ENCODE measurements at places on chromosomes 4 and X.

GRCh38 chr4:64157397-64157796 lies 251.9 kb downstream of the TECRL start:
- no peak for DNase-seq

GRCh38 chrX:39808471-39808917 lies 289.3 kb downstream of the BCOR start:
- DNase-seq, result no peak

DNA sequence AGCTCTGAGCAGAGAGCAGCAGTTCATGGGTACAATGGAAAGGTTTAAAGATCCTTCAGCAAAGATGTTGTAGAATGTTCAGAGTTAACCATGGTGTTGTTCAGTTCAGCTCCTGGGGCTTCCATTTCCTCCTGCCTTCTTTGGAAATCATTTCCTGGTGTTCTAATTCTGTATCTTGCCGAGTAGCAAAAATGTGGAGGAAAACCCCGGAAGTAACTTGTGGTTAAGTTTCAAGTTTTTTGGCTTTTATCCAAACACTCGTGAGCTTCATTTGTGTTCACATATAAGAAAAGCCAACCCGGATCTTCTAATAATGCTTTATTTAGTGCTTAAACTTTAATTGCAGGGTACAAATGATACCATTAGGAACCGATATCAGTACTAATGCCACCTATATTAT lies 33.6 kb upstream of the ARX start:
- no peak for DNase-seq

DNA sequence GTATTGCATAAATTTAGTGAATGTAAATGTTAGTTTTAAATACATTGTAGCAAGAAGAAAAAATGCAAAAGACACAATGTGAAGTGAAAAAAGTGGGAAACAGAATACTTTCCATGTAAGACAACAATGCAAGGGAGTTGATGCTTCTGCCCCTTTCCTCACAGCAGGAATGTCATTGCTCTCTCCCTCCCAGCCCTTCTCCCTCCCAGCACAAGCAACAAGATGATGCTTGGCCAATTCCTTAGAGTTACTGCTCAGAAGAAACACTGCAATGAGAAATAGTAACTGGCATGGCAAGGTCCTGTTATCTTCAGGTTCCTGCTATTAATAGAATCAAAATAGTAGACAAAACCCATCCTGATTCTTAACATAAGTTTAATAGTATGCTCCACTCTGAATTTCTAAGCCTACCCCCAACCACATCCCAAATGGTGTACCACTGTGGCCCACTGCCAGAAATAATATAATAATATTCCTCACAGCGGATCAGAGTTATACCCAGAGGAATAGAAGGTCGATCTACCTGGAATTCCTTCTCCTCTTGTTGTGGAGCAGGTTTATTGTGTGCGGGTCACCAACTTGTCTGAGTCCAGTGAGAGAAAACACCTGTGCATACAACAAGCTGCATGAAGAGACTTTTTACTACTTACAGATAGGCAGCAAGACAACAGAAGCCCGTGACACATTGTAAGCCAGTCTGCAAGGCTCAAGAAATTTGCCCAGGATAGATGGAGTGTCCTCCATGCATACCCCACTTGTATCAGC lies 69.8 kb upstream of the SLC7A11 start:
- no peak for DNase-seq

DNA sequence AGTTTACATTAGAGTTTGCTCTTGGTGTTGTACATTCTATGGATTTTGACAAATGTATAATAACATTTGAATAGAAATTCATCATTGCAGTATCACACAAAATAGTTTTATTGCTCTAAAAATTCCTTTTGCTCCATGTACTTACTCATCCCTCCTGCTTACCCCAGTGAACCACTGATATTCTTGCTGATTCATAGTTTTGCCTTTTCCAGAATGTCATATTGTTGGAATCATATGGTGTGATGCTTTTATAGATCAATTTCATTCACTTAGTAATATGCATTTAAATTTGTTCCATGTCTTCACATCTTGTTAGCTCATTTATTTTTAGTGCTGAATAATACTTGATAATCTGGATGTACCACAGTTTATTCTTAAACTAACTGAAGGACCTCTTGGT lies 1593.2 kb downstream of the C4orf33 start:
- no peak for DNase-seq

GRCh38 chr4:118410138-118410537 lies 57.3 kb upstream of the PRSS12 start:
- no peak for DNase-seq

GRCh38 chr4:113397114-113397701 lies 347.8 kb downstream of the ANK2 start:
- no peak for DNase-seq

- DNase-seq, result peak; percentile 80
Measured at GRCh38 chr4:26130173-26130572, 190.6 kb upstream of the RBPJ start.

DNA sequence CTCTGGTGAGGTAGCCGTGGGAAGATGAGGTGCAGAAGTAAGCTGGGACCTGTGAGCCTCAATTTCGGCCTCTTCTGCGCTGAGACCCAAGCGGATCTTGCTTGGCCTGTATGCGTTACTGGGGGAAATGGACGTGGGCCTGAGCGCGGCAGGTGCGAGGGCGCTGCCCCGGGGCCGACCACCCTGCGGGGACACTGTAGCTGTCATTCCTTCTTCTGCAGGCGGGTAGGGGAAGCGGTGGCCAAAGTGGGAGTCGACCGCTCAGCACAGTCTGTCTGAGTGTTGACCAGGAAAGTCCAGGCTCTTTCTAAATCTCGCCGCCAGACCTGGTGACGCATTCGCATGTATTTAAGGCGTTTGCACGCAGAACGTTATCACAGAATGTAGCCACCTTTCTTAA lies 3.3 kb upstream of the LRAT start:
- DNase-seq, result no peak

DNA sequence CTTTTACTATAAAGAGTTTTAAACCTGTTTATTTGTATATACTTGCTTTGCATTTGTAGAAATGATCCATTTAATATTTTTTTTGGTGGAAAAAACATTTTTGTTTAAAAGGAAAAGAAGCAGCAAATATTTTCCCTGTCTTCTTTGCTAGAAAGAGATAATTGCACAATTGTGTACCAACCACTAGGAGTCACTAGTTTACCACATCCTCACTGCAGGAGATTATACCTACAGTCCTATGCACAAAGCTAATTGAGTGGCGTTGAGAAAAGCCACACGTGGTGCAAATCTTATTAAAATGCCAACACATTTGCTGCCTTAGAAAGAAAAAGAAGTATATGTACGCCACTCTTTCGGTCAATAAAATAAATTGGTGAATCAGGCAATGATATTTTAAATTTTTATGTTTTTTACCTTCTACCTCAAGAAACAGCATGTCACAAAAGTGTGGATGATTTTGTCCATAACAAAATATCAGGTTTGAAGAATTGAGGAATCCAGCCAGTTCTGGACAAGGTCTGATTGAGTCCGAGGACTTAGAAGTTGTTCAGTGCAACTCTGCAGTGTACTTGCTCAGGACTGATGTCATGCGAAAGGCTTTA lies 102.9 kb downstream of the GRXCR1 start:
- peak; percentile 6 for DNase-seq

DNA sequence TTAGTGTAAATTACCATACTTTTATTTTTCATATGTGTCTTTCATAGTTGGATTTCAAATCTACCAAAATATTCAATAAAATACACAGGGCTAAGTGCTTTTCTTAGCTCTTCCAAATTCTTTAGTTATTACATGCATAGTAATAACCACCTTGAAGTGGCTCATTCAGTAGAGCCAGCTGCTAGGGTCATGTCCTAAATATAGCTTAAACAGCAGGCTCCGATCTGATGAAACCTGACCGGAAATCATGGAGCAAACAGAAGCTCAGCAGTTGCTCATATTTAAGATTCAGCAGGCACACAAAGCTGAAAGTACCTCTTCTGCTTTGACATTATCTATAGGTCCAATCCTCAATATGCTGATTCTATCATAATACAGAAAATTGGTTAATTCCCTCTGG lies 1470.4 kb downstream of the ADGRL3 start:
- DNase-seq, result no peak

DNA sequence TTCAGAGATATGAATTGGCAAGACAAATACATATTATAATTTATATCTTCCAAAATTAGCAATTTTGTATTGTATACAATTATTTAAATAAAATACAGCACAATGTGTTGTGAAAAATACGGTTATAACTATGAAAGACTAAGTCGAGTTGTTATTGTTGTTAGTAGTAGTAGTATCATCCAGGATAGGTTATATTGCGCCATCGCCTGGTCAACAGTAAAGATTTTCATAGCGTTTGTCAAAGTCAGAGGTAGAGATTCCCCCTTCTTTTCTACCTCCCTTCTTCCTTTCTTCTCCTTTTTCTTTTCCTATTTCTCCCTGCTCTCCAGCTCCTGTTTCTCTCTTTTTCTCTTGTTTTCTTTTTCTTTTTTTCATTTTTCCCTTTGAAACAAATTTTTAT lies 499.1 kb upstream of the EPHA5 start:
- no peak for DNase-seq

DNA sequence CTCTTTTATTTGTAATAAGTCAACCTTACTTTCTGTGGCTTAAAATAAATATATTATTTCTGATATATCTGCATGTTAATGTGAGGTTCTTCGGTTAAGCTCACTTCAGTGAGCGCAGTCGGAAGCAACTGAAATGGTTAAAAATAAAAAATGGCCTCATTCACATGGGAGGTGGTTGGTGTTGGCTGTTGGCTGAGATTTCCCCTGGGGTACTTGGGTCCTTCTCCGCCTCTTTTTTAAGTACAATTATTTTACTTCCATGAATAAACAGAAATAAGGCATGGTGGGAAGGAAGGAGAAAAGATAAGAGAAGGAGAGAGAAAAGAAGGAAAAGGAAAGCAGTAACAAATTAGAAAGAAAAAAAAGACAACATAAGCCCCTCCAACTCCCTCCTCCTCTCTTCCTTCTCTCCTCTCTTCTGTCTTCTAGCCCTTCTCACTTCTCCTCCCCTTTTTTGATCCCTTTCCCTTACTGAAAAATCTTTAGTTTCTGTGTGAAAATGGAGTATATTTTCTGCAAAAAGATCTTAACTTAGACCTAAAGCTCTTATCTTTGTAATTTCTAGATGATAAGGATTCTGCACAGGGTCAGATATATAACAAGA lies 19.7 kb upstream of the CXCL3 start:
- no peak for DNase-seq

GRCh38 chrX:148784856-148785255 lies 284.4 kb downstream of the AFF2 start:
- no peak for DNase-seq

- DNase-seq, result no peak
Measured at GRCh38 chr4:81921751-81922159, 450.0 kb upstream of the RASGEF1B start.

GRCh38 chr4:70533211-70533610 lies 14.8 kb downstream of the AMTN start:
- no peak for DNase-seq

DNA sequence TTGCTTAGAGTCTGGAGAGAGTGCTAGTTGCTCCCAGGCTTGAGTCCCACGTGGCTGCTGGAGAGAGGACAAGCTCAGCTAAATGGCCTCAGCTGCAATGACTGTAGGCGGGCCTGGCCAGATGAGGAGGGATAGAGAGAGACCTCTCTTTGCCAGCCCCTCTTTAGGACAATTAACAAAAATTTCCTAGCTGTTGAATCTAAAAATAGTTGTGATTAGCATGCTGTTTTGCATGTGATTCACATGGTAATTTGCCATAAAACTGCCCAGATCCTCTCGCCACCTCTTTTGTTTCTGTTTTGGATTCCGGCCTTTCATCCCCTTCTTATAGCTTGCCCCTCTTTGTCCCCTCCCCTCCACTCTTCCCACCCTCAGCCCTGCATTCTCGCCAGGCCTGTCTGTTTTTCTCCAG lies 28.9 kb upstream of the PRPS1 start:
- DNase-seq, result no peak

- DNase-seq, result no peak
Measured at GRCh38 chr4:124703154-124703553, 9.4 kb downstream of the ANKRD50 start.

DNA sequence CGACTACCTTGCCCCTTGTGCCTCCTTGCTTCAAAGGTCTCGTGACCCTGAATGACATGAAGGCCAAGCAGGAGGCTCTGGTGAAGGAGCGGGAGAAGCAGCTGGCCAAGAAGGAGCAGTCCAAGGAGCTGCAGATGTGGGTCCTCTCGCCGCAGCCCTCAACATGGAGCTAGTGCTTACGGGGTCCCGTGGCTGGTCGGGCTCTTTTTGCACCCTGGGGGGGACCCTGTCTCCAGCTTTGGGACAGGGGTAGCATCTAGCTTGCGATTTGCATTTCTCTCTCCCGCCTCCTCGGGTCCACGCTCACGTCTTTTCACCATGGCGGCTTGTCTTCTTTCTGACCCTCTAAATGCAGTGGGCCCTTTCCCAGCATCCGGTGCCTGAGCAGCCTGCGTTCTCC lies 1.8 kb downstream of the FAM50A start:
- DNase-seq, result no peak

GRCh38 chr4:28373191-28373590 lies 1512.5 kb downstream of the STIM2 start:
- DNase-seq, result no peak

- no peak for DNase-seq
Measured at GRCh38 chr4:101807351-101807750, 16.8 kb downstream of the BANK1 start.

GRCh38 chr4:99024481-99025275 lies 29.2 kb downstream of the METAP1 start:
- no peak for DNase-seq

DNA sequence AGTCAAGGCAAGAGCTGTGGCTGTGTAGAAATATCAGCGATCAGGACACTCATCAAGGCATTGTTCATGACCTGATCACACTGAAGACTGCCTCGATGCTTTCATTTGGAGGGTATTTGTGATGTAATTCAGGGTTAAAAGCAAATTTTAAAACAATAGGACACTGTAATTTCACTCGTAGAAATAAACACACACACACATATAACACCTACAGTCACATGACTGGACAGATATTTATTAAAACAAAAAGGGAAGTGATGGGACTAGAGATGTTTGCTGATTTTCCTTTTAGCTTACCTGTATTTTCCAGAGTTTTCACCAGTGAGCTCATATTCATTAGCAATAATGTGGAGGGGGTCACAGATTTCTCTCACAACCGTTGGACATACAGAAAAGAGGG lies 51.1 kb upstream of the KDR start:
- DNase-seq, result no peak

GRCh38 chrX:37594755-37595382 lies 23.4 kb downstream of the LANCL3 start:
- DNase-seq, result no peak
